ENCODE measurements at places on chromosomes 16 and 17.
A peak's percentile ranks its signal among the peaks of the same experiment; 100 is the strongest.

DNA sequence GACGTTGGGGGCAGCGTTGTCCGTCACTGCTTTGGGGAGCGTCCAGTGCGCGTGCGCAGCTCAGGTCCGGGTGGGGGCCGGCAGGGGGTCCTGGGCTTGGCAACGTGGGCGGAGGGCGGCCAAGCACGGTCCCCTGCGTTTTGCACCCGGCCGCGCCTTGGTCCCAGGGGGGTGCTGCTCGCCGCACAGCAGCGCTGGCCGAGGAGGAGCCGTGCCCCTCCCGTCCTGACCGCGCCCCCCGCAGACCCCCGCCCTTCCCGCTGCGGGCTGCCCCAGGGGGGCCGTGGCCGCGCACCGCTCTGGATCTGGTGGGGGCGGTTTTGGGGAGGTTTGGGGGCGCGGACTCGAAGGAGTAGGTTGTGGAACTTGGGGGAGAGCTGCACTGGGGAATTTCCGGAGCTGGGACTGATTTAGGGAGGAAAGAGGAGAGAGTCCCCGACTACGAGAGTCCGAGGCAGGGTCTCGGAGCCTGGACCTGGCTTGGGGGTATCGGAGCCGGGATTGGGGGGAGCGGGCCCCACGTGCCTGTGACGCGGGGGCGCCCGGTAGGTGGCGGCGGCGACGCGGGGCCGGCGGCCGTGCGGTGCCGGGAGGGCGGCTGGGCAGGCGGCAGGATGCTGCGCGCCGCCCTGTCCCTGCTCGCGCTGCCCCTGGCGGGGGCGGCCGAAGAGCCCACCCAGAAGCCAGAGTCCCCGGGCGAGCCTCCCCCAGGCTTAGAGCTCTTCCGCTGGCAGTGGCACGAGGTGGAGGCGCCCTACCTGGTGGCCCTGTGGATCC lies at the start of gene SLC9A5:
Gene SLC9A5 (plus strand): TSS at position 579 of the 777 bp plus-strand sequence. CDS start 36 bp downstream, at position 615.
- DNase-seq, result peak; percentile 52

- no peak for DNase-seq
These were observed 126.0 kb upstream of the ERCC4 start for GRCh38 chr16:13793841-13794409.

DNA sequence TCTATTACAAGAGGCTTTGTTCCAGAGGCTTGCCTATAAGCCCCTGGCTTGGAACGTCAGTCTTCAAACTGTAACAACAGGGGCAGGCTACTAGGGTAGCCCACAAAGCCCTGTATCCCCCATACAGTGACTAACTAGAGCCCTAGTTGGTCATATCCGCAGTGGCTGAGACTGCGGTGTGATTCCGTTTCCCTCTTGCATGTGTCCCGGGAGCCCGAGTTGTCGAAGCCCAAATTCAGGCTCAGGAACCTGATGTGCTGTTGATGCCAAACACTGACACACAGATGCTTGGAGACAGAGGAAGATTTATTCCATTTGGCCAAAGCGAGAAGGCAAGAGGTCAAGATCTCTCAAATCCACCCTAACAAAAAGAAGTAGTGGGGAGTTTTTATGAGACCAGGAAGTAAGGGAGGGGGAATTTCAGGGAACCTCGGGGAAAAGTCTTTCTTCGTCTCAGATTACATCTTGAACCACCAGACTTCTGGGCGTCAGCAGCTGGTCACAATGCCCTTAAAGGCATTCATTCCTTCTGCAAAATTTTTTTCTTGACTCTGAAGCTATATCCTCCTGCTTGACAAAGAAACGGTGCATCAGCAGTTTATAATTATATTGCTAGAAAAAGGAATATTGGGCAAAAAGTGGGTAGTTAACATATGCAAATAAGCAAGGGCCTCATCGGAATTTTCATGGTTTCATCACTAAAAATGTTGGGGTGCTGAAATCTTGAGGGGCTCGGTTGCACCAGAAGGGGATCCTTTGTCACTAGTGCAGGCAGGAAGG lies 879 bp downstream of the SLFN5 start:
- peak; percentile 70 for DNase-seq

DNA sequence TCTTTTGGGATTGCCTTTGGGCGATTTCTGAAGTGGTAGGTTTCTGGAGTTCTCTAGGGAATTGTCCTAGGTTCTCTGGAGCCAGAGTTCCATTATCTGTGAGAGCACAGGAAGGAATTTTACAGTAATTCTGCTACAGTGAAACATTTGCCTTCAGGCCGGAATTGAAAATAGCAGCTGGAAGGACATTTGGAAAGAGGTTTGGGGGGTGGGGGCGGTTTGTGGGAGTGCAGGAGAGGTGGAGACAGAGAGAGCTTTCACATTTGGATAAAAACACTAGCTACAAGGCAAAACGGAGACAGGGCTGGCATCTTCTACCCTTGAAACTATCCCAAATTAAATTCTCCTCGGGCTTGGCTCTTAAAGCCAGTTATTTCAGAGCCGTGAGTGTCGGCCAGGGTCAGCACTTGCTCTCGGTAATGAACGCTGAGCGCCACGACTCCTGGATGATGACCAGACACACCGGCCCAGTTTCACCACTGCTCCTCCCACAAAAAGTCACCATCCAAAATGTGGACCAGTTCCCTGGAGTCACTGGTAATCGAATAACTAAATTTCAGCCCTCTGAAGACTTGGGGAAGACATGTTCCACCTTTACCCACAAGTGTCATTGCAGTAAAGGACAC lies 67.7 kb upstream of the TANC2 start:
- DNase-seq, result no peak

- peak; percentile 39 for DNase-seq
These were observed 1.1 kb downstream of the VAT1 start for GRCh38 chr17:43020789-43021740.

DNA sequence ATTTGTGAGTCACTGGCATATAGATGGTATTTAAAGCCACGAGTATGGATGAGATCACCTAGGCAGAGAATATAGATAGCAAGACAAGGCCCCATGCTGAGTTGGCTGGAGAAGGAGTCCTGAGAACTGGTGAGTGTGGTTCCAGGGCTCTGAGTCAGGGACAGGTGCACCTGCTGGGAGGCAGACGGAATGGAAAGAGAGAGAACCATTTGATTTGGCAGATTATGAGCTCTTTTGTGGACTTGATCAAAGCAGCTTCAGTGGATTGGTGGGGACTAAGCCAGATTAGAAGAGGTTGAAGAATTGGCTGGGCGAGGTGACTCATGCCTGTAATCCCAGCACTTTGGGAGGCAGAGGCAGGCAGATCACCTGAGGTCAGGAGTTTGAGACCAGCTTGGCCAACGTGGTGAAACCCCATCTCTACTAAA lies 4.3 kb upstream of the C16orf92 start:
- DNase-seq, result no peak

DNA sequence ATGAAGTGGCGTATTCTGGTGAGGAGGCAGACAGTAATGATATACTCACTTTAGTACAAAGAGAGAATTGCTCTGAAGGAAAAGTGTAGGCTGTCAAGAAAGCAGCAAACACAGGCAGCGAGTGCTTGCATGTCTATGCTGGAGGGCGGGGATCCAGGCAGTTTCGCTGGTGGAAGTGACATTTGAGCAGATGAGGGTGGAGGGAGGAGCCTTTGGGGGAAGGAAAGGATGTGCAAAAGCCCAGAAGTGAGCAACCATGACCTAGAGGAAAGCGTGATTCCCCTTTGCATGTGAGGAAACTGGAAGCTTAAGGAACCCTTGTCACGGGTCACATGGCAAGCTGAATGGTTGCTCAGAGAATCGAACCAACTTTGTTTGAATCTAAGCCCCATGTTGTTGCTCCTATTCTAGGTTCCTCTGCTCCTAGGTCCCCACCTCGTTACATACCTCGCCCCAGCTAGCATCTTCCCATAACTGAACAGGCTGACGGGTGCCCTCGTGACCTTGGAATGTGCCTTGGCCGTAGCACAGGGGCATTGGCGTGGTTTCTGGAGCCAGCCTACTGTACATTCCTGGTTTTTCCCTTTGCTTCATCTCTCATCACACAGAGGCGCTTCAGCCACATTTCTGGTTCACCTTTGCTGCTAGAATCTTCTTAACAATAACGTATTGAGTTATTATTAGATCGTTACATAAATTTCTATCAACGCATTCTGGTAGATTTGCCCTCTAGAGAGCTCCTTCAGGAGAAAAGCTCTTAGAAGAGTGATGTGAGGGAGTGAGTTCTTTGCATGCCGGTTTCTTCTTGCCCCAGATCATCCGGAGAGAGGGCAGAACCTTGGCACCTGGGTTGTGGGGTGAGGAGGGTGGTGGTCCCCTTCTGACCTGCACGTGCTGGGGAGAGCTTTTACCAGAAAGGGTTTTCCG lies 191.8 kb downstream of the SNX29 start:
- no peak for DNase-seq

DNA sequence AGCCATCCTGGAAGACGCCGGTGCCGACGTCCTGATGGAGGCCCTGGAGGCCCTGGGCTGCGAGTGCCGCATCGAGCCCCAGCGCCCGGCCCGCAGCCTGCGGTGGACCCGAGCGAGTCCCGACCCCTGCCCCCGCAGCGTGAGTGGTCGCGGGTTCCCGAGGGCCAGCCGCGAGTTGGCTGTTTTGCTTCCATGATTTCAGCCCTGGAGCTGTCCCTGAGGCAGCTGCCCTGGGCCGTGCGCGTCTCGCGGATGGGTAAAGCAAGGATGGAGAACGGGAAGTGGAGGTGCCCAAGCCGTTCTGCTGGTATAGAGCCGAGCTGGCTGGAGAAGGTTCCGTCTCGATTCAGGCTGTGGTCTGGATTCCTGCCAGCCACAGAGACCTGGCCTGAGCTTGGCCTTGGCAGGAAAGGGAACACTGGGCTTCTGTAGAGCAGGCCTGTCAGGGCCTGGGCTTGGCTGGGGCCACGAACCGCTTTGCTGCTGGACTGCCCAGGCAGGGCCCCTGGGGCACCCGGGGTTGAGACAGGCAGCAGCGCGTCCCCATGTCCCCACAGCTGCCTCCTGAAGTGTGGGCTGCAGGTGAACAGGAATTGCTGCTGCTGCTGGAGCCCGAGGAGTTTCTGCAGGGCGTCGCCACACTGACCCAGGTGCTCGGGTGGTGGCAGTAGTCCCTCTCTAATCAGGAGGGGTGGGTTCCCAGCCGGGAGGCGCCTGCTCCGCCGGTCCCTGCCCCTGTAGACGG lies 941 bp upstream of the MRPS34 start:
- DNase-seq, result no peak

DNA sequence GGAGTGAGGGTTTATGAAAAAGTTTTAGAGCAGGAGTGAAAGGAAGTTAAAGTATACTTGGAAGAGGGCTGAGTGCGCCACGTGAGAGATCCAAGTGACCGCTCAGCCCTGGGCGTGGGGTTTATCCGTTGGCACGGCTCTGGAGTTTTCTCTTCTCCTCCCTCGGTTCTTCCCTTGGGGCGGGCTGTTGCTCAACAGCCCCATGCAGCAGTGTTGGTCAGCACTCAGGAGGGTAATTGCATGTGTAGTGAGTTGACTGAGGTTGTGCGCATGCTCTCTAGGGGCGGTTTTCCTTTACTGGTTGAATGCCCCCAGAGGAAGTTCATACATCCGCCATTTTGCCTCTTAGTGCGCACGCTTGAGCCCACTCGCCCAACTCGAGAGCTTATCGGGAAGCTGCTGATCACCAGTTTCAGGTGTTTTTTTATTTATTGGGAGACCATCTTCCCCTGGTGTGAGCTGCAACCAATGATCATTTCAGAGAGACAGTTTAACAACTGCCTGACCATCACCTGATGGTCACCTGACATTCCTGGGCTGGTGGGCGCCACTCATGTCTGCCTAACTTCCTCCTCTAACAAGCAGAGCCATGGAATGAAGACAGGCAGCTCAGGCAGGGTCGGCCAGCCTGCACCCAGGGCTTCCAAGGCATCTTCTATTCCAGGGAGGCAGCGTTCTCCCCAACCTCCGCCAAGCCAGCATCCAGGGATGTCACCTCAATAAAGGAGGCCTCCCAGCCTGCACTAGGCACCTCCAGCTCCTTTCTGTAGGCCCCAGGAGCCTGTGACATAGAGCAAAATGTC lies 41.3 kb upstream of the DNAH17 start:
- no peak for DNase-seq

DNA sequence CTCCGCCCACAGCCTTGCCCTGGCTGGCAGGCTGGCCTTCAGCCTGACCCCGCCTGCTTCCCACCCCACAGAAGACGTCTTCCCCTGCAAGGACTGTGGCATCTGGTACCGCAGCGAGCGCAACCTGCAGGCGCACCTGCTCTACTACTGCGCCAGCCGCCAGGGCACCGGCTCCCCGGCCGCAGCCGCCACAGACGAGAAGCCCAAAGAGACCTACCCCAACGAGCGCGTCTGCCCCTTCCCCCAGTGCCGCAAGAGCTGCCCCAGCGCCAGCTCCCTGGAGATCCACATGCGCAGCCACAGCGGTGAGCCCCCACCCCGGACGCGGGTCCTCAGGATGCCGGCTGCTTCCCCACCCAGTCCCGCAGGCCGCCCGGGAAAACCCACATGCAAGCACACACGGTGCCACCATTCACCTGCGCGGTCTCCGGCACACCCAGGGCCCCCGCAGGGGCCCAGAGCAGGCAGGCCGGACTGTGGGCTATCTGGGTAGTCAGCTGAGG lies 38.2 kb upstream of the ZC3H18 start:
- DNase-seq, result no peak

DNA sequence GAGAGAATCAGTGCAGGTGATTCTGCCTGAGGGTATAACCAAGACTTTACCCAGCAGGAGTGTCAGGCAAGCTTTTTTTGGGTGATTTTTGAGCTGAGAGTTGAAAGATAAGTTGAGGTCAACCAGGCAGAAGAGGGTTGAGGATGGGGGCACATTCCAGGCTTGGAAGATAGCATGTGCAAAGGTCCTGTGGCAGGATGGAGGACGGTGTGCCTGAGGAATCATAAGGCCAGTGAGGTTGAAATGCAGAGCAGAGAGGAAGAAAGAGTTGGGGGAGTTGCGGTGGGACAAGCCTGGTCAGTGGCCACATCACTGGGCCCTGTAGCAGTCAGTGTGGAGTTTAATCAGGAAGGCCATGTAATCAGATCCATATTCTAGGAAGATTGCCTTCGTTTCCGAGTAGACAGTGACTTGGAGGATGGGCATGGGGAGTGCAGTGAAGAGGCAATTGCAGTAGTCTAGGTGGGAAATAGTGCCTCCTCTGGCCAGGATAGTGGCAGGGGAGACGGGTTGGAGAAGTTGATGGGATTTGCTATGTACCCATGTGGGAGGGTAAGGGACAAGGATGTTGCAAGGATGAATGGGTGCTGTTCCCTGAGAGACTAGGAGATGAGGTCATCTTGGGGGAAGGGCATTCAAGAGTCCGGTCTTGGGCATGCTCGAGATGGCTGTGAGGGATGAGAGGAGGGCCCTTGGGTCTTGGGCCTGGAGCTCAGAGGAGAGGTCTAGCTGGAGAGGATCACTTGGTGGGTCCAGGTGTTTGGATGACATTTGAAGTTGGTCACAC lies 3.9 kb downstream of the PLEKHG4 start:
- DNase-seq, result no peak

Data from stimulated activated CD4-positive, alpha-beta T cell treated with anti-CD3 and anti-CD28 coated beads, Interleukin-15, amount 100 ng/mL, for 24 hours (primary cell).